ENCODE measurements at places on chromosomes 11 and 22.

DNA sequence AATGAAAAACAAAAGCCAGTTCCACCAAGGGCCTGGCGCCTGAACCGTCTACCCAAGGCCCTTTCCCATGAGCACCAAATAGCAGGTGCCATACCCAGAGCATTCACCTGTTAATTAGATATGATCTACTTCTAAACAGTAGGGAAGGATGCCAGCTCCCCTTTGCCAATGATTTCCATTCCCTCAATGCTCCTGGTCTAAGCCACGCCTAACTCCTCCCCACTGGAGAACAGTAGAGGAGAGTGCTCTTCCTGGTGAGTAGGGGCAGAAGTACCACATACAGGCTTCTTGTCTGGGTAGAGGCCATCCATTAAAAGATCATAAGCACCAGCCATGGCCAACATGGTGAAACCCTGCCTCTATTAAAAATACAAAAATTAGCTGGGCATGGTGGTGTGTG is 40.7 kb downstream of the PACSIN2 start:
- no peak for DNase-seq

DNA sequence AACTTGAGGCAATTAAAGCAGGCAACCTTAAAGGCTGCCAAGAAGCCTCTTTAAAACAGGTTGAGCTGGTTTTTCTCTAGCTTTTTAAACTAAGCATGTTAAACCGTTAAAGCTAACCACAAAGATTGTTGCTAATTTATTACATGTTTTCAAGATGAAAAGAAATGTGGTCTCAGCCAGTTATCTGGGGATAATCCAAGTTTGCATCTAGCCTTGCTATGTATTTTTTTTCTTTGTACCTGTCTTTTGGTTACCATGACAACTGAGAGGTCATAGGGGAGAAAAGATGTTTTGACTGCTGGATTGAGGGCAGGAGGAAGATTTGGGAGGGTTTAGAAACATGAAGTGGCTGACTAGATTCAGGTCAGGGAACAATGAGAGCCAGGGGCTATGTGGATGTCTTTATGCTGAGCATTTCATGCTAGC is 19.2 kb upstream of the PGM2L1 start:
- no peak for DNase-seq

DNA sequence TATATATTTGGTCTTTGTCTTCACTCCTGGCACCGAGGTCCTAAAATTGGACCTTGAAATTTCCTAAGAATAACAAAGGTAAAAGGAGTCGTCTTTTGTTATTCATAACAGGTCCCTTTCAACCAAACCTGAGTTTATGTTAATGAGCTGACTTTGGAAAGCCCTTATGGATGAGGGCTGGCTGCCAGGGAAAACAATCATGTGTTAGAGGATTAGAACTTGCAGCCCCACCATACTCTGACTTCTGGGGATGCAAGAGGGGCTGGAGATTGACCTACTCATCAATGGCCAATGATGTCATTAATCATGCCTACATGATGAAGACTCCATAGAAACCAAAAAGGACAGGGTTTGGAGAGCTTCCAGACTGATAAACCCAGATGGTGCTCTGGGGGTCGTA is 118.9 kb downstream of the MRTFA start:
- DNase-seq: no peak

DNA sequence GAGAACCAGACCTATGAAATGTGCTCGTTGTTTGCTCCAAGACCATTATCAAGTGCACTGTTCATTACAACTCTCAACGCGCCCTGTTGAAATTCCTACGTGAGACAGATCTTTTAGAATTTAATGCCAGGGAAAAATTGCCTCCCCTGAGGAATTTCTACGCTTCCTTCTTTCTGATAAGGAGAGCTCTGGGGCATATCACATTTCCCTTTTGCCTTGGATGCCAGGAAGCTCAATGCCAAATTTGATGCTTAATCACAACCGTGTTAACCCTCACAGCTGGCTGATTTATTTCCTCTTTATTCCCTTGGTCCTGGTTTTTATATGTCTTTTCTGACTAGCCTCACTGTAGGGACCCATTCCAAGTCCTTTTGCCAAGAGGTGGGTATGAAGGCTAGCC is 109.4 kb downstream of the MICAL2 start:
- DNase-seq: no peak

DNA sequence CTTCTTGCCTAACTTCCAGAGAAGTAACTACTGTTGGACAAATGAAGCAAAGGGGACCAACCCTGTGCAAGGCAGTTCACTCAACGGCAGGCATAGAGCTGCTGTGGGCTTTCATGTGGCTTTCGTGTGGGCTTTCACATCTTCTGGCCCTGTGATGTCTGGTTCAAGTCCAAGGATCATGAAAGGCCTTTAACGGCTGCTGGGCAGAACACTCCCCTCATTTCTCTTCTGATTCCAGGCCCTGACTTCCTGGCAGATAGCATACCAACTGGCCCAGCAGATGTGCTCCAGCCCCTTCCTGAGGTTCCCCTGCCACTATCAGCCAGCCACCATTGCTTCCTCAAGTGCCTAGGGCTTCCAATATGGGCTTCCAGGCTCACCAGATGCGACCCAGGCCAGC is 28.7 kb upstream of the CTR9 start:
- no peak for DNase-seq

DNA sequence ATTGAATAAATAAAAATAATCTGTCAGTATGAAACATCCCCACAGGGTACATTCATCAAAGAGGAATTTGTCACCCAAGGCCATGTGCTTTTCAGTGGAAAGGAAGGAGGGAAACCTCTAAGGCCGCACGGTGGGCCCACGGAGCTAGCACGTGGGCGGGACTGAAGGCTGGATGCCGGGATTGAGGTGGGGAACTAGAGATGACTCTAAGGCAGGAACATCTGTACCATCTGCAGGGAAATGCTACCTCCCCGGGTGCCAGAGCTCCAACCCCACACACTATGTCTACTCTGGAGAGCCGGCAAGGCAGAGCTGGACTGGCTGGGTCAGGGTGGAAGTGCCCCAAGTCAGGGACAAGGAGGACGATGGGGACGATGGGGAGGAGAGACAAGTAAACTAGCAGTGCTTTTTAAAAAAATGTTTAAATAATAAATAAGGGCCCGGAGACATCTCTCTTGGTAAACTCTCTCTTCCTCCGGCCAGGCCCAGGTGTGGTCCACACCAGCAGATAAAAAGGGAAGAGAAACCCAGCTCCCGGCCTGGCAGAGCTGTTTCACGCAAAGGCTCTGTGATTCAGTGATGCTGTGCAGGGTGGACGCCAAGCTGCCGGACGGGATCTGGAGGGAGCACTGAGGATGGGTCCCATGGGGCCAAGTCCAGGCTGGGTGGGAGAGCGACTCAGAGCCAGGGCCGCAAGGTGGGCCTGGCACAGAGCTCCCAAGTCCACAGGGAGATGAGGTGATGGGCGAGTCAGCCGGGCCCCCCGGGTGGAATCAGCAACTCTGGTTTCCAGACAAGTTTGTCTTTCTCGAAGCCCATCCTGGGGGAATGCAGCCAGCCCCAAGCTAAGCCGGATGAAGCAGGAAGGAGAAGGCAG is 5.8 kb downstream of the LIF start:
- DNase-seq: no peak

DNA sequence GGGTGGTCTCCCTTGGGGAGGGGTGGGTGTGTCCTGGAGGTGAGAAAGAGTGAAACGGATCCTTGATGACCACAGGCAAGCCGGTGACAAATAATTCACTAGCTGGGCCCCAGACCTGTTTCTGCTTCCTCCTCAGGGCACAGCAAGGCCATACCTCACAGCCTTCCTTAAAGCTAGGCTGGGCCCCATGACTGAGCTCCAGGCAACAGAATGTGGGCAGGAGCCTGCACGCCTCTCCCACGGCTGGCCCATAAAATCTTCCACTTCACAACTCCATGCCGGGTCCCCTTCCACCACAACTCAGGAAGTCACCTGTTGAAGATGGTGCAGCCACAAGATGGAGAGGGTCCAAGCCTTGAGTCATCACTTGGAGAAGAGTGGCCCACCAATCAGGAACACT is 23.9 kb downstream of the SLC22A12 start:
- no peak for DNase-seq

- DNase-seq: no peak
Observed at GRCh38 chr11:68031144-68031464, 623 bp downstream of the NDUFS8 start.

DNA sequence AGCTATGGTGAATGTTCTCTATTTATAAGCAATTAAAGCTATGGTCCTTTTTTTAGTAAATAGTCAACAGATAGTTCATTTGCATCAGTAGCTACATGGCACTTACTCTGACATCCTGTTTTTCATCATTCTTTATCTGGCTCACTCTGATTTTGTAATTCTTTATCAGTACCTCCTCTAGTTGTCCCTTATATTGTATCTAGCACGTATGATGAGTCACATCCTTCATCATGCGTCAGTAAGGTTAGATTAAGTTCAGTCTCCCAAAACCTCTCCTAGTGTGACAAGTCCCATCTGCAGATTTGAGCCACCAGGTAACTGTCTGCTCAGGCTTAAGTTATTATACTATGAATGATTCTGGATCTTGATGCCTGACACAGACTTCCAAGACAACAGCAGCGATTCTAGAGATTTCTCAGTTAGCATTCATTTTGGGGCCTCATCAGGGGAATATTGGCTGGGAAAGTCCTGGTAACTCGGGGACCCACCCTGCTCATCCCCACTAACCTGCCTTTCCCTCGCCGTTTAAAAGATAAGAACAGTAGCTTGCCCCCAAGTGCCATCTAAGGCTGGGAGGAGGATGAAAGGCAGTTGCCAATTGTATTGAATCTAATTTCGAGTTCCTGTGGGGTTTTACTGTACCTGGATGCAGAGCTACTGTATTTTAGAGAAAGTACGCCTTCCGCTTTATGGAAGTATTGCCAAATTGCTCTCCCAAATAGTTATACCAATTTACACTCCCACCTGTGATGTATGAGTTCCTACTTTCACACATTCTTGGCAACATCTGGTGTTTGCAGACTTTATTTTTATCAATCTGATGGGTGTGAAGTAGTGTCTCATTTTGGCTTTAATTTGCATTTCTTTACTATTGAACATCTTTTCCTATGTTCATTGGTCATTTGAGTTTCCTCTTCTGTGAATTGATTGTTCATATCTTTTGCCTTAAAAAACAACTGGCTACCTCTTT is 55.9 kb downstream of the ZC3H12C start:
- DNase-seq: no peak

- DNase-seq: no peak
Observed at GRCh38 chr11:57812634-57813033, 51.0 kb downstream of the CTNND1 start.

DNA sequence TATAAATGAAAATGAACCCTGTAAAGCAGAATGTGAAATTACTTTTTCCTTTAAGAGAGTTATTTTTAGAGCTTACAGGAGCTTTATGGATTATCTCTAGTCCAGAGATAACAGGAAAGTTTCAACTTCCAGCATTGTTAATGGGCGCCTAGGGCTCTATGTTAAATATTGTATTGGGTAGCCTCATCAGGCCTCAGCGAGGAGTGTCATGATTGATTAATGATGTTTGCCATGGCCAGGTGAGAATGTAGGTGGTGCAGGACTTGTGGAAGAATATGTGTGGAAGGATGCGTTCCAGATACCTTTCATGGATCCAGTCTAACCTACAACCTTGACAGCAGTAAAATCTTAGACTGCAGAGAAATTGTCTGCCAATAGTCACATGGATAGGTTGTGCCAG is 50.6 kb downstream of the ME3 start:
- DNase-seq: no peak

Measured in GOT3 (cell line).